ENCODE measurements at places on chromosomes 12 and 14.

DNA sequence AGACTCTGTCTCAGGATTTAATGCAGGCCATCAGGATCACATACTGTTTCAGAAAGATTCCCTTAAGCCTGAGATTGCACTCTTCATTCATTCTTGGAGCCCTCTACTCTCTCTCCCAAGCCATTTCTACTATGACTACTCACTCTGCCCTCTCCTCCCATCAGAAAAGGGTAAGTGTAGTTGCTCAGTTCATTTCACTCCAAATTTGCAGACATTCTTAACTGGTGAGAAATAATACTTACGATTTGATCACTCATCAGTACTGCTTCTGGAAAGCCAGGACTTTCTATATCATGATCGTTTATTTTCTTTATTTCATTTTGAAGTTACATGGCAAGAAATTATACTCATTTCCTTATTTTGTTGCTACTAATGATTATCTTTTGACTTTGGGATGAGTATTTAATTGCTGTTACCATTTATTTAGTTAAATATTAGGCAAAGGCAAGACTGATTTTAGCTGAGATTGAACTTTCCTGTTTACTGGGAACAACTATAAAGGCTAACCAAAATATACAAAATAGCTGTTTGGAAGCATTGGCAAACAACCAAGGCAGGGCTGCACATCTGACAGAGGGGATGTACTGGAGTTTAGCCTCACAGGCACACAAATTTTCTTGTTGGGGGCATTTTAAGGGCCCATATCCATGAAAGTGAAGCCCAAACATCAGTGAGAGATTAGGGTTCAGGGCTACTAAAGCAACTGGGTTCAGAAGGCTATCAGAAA is 4.1 kb upstream of the RERG start:
- peak; percentile 75 for DNase-seq

DNA sequence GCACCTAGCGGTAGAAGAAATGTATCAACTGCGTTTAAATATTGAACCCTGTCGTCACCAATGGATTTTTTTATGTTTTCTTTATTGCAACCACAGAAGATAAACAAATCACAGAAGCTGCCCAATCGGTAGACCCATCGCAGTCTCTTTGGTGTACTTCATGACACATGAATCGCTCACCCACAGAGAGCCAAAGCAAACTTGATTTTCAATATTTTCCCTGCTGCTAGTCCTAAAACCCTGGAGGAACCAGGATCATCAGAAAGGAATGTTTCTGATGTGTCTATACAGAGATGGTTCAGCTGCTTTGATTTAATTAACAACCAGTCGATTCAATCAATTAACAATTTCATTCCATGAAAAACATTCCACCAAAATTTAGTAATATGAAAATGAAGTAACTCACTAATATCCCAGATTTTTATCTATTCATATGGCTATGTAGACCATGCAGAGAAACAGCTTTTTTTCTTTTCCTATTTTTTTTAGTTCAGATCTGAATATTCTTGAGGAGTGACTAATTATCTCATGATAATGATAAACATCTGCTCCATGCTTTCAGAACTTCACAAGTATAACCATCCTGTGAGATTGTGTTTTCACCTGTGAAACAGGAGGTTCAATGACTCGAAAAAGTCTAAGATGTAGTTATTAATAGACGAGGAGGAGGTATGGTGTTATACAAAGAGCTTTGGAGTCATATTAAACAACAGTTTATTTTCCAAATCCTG is 46.1 kb downstream of the DIO2 start:
- DNase-seq, result peak; percentile 37

DNA sequence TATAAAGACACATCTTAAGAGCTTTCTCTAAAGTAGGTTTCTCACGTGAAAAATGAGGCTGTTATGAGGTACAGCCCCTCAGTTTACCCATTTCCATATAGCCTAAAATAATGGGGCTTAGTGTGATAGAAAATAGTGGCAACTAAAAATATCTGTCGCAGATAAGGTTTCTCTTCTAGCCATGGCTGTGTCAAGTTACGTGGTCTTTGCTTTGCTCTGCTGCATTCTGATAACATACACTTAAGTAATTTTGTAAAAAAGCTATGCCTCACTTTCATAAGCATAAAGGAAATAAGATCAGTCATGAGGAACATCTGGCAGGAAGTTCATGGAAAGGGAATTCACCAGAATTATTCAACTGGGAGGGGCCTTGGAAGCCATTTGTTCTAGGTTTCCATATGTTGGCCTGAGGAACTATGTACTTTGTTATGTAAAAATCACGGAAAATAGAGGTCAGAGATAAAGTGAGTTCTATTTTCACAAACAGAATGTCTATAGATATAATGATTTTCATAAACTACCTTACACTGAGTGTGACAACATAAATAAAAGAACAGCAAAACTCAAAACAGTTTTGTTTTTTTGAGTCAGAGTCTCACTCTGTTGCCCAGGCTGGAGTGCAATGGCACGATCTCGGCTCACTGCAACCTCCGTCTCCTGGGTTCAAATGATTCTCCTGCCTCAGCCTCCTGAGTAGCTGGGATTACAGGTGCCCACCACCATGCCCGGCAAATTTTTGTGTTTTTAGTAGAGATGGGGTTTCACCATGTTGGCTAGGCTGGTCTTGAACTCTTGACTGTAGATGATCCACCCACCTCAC is 195.6 kb upstream of the KRR1 start:
- peak; percentile 94 for DNase-seq

DNA sequence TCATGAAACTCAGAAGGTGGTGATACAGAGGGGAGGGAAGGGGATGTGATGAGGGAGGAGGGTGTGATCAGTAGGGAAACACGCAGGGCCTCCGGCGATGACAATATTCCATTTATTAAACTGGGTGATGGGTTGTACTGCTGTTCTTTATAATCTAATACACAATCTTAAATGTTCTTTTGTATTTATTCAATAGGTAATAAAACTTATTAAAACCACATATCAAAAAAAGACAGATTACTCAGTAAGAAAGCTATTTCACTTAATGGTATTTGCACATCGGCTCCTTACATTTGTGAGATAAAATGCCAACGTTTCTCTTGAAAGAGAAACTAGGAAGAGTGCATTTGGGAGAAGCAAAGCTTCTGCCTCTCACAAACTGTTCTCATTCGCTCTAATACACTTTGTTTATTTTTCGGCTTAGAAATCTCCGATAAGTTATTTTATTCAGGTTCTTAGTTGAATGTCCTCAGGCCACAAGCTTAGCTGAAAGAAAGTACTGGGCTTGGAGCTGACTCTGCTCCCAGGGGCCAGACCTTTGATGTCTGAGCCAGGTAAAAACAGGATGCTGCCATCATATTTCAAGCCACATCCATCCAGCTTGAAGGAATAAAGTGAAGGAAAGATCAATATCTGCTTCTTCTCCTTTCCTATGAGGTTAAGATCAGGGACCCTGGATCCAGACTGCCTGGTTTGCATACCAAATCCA is 17.5 kb downstream of the STON2 start:
- DNase-seq, result no peak

DNA sequence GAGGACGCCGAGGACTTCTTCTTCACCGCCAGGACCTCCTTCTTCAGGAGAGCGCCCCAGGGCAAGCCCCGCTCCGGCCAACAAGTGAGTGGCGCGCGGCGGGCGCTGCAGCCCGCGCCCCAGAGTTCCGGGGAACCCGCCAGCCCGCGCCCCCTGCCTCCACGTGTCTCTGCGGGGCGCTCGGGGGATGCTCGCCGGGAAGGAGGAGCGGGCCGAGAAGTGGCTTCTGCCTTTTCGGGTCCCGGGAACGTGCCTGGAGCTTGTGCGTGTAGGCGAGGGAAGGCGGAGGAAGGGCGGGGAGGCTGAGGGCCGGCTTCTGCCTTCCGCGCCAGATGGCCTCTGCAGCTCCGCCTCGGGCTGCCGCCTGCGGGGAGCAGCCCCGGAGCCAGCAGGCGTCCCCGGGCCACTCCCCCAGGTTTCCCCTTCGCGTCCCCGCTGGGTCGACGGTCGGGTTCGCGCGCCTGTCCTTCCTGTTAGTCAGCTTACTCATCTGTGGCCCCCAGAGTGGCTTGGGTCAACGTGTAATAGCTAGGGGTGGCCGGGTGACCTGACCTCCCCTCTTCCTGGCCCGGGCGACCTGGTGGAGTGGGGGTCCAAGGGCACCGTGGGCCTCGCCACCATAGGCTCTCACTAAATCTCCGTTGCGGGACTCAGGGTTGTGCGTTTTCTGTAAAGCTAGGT is 505 bp downstream of the RASSF3 start:
- peak; percentile 73 for DNase-seq

DNA sequence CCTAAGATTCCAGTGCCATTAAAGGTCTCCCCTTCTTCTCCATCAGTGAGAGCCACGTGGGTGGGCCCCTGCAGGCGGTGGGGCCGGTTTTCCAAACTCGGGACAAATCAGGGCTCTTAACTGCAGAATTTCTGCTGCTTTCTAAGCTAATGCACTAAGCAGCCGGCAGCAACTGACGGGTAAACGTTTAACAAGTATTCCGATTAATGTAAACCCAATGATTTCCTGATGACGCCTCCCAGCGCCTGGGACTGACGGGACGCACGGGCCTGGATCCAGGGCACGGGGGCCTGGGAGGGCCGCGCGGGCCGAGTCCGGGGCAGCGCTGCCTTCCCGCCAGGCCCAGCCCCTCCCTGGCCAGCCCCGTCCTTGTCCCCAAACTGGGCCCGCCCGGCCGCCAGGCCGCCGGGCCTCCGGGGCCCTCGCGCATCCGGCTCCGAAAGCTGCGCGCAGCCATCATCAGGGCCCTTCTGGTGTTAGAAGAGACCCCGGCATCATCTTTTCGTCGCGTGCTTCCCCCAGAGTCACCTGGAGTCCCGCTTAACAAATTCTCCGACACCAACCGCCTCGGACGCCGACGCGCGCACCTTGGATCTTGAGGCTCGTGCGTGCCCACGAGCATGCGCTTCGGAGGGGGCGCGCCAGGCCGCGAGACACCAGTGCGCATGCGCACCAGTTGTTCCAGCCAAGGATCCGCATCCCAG is at the start of gene MLH3:
Gene MLH3 (minus strand): TSS at position 616 of the 704 bp plus-strand sequence. CDS start 1,812 bp downstream, outside the sequence.
- peak; percentile 78 for DNase-seq

- peak; percentile 72 for DNase-seq
These were observed 138.5 kb downstream of the MGAT4C start for GRCh38 chr12:86117711-86118110.

DNA sequence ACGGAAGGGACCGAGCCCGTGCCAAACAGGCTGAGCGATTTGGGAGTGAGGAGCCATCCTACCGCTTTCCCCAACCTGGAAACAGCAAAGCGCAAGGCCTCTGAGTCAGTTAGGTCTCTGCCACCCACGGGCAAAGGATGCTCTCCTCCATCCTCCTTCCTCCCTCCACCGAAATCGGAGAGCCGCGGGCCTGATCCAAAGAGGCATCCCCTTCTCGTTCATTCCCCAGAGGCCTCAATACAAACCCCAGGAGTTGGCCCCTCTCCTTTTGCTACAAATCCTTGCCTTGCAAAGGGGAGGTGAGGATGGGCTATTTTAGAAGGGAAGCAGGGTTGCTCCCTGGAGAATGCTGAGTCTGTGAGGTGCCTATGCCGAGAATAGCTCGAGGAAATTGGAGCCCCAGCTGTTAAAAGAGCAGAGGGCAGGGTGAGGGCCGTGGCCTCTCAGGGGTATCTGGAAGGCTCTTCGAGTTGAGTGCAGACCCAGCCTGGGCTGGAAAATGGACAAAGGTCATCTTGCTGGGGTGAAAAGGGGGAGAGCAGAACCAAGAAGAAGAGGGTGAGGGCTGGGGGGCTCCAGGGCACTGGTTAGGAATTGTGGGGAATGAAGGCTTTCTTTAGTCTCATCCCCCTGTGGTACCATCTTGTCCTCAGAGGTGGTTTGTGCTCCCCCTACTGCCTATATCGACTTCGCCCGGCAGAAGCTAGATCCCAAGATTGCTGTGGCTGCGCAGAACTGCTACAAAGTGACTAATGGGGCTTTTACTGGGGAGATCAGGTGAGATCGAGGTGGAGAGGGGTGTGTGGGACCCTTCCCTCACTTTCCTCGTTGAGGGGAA is 1.1 kb downstream of the TPI1 start:
- peak; percentile 21 for DNase-seq

DNA sequence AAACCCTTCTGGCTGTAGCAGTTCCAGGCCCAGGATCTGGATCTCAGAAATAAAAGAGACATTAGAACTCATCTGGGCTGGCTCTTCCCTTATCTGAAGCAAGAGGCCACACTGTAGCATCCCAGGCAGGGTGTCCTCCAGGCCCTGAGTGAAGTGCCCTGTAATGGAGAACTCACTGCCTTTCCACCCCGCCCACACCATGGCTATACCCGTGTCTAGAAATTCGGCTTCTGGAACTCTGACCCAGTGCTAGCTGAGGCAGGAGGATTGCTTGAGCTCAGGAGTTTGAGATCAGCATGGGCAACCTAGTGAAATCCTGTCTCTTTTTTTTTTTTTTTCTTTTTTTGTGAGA is 23.5 kb upstream of the PLEKHG3 start:
- DNase-seq, result no peak

GRCh38 chr14:96214793-96215192 is 10.2 kb downstream of the BDKRB2 start:
- no peak for DNase-seq

DNA sequence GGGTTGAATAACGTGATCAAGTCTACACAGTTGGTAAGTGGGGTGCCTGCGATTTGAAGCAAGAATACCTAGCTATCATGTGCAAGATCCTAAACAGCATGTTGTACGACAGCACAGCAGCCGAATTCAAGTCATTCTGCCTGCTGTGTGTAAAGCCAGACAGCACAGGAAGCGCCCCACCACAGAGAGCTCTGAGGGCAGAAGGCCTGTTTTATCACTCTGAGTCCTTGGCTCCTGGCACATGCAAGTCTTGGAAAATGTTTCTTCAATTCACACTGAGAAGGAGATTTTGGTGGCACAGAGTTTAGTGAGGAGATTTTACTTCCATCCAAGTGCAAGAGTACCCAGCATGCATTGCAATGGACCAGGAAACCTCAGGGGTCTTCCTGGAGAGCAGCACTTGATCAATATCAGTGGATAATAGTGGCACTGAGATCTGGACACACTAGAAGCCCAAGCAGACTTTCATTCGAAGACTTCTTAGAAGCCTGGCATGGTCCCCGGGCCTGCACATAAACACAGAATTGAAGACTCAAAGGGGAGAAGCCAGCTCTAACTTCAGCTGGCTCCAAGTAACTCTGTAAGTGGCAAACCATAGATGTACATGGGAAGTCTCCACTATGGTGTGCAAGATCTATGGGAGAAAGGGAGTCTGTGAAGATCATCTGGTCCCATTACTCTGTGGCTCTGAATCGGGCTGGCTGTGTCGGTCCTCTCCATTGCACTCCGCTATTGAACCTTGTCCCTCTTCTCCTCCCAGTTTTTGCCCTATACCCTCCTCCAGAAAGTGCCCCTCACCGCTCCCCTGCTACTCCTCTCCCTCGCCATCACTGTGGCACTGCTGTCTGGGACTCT is 1.5 kb upstream of the KRT1 start:
- no peak for DNase-seq

- DNase-seq, result no peak
These were observed 37.4 kb downstream of the SLC6A15 start for GRCh38 chr12:84875241-84875640.

GRCh38 chr12:107732365-107732764 is 28.6 kb downstream of the PRDM4 start:
- no peak for DNase-seq

GRCh38 chr12:52813885-52814709 is at the start of gene KRT4:
KRT4 (minus strand) TSS chr12:52814116; CDS start chr12:52814058, 58 bp downstream.
- DNase-seq, result no peak

Data from HCEC 1CT (cell line).